Smooth muscle cell of the brain vasculature (primary cell): ENCODE measurements at places on chromosomes 12 and 14.

DNA sequence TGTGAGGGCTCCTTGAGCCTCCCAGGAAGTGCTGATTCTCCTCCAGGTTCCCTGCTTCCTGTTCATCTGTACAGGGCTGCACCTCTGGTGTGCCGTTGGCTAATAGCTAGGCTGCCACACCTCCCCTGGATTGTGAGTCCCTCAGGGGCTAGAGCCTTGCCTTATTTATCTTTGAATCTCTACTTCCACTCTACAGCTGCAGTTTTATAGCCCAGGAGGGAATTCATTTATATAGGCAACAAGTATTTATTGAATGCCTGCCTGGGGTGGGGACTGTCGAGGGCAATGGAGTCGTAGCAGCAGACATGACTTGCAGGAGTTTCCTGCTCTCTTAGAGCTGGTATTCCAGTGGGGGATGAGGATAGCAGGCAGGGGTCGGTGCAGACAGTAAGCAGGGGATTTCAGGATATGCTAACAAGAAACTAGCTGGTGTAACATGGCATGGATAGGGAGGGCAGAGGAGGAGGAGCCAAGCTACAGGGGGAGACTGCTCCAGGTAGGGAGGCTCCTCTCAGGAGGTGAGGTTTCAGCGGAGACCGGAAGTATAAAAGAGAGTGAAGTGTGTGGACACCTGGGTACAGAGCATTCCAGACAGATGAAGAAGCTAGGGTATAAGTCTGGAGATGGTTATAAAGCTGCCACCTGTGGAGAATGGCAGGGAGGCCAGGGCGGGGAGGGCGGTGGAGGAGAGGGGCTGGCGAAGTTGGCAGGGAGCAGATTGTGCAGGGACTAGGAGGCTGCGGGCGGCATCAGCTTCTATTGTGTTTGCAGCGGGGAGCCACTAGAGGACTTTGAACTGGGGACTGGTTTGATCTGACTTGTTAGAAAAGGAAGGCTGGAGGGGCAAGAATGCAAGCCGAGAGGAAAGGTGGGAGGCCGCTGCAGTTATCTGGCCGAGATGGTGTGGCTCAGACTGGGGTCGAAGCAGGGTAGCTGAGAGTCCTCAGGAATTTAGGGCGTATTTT lies 17.2 kb downstream of the USP30 start:
- no peak for DNase-seq

GRCh38 chr12:31929027-31929526 lies 30.1 kb upstream of the RESF1 start:
- no peak for DNase-seq

GRCh38 chr12:81585787-81586186 lies 173.4 kb downstream of the PPFIA2 start:
- no peak for DNase-seq

- DNase-seq: no peak
Measured at GRCh38 chr14:93688239-93688666, 100.0 kb downstream of the PRIMA1 start.

GRCh38 chr12:105947906-105948305 lies 190.8 kb downstream of the NUAK1 start:
- DNase-seq: no peak

DNA sequence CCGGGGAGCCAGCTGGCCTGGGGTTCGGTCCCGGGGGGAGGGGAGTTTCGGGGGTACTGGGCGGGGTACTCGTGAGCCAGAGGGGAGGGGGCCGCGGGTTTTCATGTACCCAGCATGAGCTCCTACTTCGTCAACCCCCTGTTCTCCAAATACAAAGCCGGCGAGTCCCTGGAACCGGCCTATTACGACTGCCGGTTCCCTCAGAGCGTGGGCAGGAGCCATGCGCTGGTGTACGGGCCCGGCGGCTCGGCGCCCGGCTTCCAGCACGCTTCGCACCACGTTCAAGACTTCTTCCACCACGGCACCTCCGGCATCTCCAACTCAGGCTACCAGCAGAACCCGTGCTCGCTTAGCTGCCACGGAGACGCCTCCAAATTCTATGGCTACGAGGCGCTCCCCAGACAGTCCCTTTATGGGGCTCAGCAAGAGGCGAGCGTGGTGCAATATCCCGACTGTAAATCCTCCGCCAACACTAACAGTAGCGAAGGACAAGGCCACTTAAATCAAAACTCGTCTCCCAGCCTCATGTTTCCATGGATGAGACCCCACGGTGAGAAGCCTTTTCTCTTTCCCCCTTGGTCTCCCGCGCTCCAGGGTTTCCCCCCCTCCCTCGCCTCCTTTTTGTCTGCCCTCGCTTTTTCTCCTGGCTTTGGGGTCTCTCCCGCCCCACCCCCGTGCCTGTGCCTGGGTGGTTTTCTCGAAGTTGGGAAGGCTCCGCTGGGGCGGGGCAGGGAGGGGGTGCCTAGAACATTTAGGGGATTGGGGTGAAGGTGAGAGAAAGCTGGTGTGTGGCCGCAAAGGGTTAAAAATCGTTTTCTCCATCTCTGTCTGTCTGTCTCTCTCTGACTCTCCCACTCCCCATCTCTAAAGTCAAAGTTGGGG lies 627 bp downstream of the HOXC8 start:
- no peak for DNase-seq

DNA sequence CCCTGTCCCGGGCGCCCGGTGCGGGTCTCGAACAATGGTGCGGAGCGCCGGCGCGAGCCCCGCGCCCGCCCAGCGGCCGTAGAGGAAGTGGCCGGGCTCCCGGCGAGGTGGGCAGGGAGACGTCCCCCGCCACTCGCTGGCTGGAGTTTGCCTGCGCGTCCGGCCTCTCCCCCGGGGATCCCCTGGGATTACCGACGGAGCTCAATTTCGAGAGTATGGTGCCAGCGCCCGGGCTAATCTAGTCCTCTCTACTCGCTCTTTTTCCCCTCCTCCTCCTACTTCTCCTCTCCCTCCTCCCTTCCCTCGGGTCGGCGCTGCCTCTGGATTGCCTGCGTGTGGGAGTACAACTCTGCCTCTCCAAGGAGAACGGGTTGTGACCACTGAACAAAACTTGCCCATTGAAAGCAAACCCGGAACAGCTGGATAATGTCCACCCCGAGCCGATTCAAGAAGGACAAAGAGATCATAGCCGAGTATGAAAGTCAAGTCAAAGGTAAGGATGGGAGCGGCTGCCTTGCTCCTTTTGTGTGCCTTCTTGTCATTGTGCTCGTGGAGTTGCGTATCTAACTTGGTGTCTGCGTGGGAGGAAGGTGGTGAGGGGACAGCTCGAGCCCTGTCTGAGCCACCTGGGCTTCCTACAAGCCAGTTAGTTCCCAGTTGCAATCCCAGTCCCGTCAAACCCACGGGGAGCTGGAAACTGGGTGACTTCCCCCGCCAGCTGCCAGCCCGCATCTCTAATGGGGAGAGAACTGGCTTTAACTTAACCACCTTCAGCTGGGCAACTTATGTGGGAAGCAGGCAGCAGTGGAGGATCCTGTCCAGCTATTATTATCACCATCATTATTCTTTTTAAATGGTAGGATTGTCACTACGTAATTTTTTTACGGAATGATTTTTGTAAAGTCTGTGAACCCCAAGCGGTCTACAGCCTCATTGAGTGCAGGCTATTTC lies at the start of gene SRGAP1:
TSS of gene SRGAP1 (plus strand) at position 310 of the 951 bp plus-strand sequence. CDS start at position 427, 117 bp downstream.
- DNase-seq: no peak

DNA sequence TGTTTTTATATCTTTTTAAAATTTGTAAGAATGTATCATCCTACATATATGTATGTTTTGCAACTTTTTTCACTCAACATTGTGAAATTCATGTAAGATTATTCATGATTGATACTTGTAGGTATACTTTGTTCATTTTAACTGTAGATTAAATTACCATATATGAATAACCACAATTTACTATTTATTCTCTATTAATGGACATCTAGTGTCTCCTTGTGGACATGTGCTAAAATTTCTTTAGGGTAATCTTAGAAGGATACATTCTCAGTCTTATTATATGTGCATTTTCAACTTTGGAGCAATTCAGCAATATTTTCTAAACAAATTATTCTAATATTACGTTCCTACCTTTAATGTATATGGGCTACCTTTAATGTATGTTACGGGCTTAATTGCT lies 192.4 kb downstream of the FUT8 start:
- DNase-seq: no peak

GRCh38 chr14:67955261-67955660 lies 135.7 kb downstream of the RAD51B start:
- DNase-seq: no peak

DNA sequence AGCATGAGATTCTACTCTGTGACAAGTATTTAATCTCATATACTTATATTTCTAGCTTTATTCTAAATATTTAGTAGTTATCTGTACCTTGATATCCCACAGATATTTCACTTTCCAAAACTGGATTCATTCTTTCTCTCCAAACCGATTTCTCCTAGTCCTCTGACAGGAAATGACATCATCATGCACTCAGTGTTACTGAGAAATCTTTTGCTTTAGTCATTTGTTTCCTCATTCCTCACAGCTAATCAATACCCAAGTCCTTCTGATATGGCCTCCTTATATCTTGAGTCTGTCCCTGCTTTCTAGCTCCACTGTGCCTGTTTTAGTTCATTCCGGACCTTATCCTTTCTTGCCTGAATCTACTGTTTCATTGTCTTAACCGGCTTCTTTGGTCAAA lies 39.4 kb upstream of the E2F7 start:
- no peak for DNase-seq

- peak; percentile 10 for DNase-seq
Measured at GRCh38 chr12:110280392-110280778, 662 bp upstream of the ATP2A2 start.

DNA sequence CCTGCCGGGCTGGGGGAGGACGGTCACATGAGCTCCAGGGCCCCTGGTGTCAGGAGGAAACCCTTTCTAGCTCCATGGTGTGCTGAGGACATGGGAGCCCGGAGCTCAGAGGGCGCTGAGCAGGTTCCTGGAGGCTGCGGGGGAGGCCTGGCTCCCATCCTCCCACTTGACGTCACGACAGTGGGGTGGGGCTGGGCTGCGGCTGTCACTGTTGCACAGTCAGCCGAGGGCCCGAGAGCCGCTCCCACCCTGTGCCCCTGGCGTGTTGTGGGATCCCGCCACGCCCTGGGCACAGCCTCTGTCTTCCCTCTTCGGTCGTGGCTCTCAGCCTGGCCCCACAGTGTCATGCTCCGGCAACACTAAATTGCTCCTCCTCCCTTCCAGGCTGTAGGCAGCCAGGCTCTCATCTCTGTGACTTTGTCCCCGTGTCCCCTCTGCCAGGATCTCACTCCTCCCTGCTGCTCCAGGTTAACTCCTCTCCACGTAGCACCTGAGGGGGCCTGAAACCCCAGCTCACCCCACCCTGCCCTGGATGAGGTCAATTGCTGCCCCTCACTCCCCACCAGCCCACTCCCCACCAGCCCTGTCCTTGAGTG lies 33.0 kb downstream of the BEGAIN start:
- DNase-seq: no peak

DNA sequence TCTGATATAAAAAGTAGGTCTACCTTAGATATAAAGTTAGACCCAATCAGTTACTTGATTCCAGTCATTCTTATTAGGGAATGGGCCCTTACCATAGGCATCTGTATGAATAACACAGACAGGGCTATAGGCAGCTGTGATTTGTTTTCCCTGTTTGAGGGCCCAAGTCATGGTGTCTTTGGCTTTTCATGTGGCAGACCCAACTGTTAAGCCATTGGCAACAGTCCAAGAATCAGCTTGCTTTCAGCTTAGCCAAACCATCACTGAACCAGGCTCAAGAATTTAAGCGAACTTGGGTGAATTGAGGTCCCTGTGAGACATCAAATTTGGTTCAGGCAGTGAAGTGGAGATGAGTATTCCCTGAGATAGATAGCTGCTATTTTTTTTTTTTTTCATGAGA lies 111.2 kb downstream of the LRRIQ1 start:
- DNase-seq: no peak

GRCh38 chr12:91413581-91414546 lies 231.2 kb upstream of the DCN start:
- DNase-seq: no peak

GRCh38 chr14:91405724-91406435 lies 11.7 kb downstream of the CCDC88C start:
- DNase-seq: no peak

- no peak for DNase-seq
Measured at GRCh38 chr12:30166006-30166795, 382.5 kb upstream of the TMTC1 start.

DNA sequence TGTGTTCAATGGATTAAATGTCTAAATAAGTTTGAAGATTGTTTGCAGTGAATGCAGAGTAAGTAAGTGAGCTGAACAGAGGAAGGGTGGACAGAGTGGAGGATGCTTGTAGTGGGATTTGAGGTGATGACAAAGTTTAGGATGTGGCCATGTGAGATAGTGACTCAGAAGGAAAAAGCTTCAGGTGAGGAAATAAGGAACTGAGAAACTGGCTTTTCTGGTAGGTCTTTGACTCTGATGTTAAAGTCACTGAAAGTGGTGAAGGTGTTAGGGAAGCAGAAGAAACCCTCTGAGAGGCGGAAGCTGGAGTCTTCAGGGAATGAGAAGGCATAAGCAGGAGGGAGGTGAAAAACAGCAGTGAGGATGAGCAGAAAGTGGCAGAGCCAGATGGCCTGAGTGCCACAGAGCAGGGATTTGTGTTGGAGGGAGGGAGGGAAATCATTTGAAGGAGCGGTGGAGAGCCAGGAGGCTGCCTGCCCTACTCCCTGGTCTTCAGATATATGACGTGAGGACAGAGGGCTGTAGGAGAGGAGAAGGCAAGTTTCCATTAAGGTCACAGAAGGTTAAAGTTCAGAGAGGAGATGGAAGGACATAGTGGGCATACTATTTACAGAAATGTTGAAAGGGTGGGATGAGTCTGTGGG lies 24.8 kb downstream of the RGS6 start:
- DNase-seq: no peak

DNA sequence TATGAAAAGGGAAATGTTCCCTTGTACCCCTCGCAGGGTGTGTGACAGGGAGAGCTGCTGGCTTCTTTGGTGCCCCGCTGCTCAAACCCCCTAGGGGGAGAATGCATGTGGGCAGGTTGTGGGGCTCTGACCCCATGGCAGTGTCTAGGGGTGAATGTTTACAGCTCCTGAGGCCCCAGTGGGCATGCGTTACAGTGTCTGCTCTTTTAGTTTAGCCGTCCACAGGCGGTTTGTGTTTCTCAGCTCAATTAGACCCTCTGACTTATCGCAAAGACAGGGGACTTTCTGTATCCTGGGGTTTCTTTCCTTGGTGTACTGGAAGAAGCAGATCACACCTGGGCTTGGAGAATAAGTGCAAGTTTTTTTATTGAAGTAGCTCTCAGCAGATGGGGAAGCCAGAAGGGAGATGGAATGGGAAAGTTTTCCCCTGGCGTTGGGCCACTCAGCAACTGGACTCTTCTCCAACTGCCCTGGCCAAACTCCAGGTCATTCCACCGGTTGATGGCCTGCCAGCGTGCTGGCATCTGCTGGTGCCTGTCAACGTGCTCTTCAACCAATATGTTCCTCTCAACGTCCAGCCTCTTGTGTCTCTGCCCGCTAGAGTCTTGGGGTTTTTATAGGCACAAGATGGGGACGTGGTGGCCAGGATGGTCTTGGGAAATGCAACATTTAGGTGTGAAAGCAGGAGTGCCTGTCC lies 720.9 kb downstream of the FSCB start:
- no peak for DNase-seq

DNA sequence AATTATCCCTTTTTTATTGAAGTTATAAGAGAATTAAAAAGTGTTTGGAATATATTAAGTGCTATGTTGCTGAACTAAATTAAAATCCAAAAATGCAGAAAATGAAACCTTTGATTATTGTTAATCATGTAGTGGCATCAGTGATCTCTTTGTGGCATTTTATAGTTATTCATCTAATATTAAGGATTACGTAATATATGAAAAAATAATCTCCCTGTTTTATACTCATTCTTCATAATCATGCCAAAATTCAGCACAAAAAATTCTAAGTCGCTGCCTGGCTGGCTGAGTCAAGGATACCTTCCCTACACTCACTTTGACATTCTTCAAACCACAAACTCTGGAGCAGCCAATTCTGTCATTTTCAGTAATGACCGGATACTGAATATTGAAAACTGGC lies 63.7 kb downstream of the ARL1 start:
- no peak for DNase-seq

GRCh38 chr14:21894003-21894897 lies 220.6 kb upstream of the OR4E1 start:
- no peak for DNase-seq
